Amniotic epithelial cell (primary cell): ENCODE measurements at places on chromosomes 7 and 10.

DNA sequence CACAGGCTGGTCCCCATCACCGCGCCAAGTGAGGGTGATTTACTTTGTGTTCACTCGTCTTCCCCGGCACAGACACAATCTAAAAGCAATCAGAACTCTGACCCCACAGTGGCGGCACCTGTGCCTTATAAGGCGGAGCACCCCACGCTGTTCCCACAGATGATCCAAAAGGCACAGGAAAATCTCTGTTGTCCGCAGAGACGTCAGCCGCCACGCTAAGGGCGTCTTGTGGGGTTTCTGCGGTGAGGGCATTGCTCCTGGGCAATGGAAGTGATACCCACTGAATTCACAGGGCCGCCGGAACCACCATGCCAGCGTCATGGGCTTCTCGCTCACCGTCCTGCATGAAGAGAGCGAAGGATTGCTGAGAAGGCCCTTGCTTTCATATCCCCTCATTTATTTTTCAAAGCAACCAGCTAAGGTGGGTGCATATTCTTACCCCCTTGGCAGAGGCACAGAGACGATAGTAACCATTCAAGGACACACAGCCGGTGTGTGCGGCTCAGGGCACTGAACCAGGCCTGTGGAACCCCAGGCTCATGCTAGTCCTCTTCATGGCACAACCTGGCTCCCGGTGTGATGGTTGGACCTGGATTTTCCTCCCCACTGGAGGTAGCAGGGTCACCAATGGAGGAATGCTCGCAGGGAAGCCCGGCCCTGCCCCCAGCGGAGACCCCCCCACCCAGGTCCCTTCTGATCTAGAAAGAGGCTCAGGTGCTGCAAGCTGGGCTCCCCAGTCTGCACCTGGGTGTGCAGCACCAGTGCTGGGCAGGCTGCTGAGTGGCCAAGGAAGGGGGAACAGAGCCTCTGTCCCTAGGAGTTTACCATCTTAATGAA lies 279.0 kb downstream of the TCERG1L start:
- DNase-seq, result no peak

DNA sequence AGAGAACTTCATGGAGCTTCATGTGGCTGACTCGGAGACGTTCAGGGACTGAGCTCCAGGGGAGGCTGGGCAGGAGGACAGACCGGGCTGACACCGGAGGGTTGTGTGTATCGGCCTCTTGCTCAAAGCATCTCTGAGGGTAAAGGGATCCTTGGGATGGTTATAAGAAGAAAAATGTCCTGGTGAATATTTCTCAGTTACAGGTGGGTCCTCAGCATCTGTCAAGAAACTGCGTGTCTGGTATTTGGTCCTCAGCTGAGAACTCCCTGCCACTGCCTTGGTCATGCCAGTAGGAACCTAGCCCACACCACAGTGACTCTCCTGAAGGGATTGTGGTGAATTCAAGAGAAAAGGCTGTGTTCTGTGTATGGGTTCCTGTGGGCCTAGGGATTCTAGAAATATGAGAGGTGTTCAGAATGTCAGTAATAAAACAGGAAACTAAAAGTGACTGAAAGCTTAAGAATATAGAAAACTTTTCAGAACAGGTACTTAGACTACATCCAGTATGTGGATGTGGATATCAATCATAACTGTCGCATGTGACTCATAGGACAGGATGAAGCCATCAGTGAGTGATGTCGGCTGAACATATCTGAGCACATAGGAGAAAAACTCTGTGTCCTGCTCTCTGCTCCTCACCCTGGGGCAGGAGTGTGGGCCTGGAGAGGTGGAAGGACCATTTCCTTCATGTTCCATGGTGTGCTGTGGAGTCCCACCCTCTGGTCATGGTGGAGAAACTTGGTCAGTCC lies 28.4 kb downstream of the MBL2 start:
- DNase-seq, result peak; percentile 37

GRCh38 chr10:118027397-118027796 lies 19.3 kb downstream of the RAB11FIP2 start:
- no peak for DNase-seq

DNA sequence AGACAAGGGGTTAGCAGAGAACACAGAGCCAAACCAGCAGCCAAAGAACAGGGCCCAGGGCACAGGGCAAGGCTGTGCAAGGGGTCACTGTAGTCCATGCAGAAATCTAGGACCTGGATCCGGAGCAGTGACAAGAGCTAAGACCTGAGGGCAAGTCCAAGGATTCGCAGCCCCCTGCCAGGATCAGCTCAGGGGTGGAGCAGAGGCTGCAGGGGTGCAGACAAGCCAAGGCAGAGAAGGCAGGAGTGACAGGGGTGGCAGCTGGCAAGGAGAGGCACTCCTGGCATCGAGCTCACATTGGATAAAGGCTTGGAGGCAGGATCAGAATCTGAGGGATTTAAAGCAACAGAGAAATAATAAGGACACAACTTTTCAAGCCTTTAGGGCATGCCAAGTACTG lies 80.7 kb upstream of the NANOS1 start:
- DNase-seq, result no peak

- no peak for DNase-seq
These were observed 601.3 kb upstream of the GHITM start for GRCh38 chr10:83538047-83538446.

DNA sequence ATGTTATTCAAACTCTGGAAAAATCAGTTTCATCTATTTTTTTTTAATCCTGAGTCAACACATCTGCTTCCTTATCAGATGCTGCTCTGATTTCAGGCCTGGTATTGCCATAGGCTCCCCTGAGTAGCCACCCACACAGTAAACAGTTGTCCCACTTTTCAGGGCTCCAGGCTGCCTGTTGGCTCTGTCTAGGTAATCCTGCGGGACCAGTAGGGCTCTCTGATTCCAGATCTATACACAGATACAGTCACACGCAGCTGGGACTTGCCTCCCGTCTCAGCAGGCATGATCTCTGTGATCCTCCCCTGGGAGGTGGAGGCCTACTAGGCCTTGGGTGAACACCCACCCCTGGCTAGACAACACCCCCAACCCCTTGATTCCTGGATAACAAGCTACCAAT lies 206.1 kb downstream of the CREB5 start:
- DNase-seq, result no peak

GRCh38 chr10:65365878-65366277 lies 1560.0 kb upstream of the LRRTM3 start:
- no peak for DNase-seq

- no peak for DNase-seq
These were observed 47.0 kb downstream of the CLRN3 start for GRCh38 chr10:127845756-127846155.

GRCh38 chr10:125079091-125079600 lies 81.2 kb downstream of the CTBP2 start:
- no peak for DNase-seq

DNA sequence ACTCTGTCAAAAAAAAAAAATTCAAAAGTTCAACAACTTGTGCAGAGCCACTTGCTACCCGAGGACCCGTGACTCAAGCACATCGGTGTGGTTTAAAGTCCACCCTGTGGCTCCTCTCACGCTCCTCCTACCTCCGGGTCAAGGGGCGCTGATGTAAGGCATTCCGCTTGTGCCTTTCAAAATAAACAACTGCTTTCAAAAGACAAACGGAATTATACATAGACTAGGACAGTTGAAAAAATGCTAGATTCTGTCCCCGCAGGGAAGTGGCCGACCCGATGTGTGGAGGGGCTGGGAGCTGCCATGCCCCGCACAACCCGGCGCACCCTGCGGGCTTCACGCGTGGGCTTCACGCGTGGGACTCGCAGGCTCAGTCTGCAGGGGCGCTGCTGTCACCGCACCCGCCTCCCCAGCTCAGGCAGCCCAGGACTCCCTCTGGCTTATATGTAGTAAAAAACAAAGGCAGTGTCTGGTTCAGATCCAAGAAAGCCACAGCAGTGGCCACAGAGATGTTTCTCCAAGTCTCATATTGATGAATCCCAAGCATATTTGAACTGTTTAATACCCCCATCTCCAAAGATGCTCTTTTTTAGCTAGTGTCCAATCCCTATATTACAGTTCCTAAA lies 239.7 kb upstream of the INHBA start:
- peak; percentile 64 for DNase-seq

DNA sequence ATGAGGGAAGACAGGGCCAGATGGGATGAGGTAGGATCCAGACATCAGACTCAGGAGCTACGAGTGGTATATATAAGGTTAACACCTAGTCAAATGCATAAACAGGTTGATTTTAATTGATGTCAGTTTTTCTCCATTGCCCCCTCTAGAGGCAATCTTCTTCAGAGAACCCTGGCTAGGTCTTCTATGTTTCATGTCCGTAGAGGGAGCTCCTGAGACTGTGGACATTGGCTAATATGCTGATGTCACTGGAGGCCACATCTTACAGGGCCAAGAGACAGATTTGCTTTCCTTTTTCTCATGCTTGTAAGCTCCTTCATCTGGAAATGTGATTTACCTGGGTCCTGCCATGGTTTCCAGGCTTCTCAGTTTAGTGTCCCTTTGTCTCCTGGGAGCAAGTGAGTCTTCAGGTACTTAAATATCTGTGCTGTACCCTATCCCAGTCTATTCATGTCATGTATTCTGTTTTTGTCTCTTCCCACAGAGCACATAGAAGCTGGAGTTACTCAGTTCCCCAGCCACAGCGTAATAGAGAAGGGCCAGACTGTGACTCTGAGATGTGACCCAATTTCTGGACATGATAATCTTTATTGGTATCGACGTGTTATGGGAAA lies 161.6 kb upstream of the PRSS1 start:
- peak; percentile 82 for DNase-seq

GRCh38 chr7:158676906-158677305 lies 27.7 kb downstream of the NCAPG2 start:
- DNase-seq, result peak; percentile 32

DNA sequence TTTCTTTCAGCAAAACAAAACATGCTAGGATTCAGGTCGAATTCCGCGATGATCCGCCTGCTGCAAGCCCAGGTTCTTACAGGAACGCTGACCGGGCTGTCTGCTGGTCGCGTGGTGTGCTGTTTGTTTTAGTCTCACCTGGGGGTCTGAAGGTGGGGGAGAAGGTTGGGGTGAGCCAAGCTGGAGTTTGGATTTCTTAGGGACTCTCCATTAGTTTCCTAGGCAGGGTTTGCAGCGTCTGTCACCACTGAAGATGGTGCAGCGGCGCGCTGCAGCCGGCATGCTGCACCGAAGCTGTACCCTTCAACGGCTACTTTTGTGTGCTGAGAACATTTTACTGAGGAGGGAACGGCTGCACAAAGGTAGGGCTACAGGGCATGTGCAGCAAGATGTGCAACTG lies 48.7 kb downstream of the GCC1 start:
- no peak for DNase-seq

GRCh38 chr7:48741545-48741944 lies 182.8 kb upstream of the CDC14C start:
- no peak for DNase-seq

DNA sequence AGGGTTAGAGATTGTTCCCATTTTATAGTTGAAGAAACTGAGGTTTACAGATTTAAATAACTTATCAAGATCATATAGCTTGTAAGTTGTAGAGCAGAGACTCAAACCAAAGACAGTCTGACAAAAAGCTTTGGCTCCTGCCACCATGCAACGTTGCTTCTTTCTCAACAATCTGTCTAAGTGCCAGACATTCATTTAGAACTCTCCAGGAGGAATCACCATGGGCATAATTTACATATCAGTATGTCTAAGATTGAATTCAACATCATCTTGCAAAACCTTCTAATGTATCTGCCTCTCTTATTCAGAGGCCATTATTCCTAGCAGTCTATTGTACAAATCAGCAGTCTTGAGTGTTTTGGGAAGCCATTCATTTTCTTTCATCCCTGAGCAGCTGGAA lies 163.5 kb upstream of the PLXDC2 start:
- peak; percentile 17 for DNase-seq

DNA sequence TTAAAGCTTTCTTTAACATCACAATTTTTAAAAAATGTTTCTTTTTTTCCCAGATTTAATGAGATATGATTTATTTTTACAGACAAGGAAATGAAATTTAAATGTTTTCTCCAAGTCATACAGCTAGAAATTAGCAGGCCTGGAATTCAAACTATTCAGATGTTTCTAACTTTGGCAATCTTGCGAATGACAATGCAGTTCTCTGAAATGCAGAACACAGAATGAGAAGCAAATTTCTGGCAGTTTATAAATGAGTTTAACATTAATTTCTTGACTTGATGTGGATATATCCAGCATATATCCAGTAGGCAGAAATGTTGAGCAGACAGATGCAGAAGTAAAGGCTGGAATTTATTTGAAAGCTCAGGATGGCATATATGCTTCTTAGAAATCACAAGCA lies 227.5 kb downstream of the THSD7A start:
- DNase-seq, result peak; percentile 42

- DNase-seq, result no peak
These were observed 128.6 kb downstream of the SKIDA1 start for GRCh38 chr10:21396889-21397288.

DNA sequence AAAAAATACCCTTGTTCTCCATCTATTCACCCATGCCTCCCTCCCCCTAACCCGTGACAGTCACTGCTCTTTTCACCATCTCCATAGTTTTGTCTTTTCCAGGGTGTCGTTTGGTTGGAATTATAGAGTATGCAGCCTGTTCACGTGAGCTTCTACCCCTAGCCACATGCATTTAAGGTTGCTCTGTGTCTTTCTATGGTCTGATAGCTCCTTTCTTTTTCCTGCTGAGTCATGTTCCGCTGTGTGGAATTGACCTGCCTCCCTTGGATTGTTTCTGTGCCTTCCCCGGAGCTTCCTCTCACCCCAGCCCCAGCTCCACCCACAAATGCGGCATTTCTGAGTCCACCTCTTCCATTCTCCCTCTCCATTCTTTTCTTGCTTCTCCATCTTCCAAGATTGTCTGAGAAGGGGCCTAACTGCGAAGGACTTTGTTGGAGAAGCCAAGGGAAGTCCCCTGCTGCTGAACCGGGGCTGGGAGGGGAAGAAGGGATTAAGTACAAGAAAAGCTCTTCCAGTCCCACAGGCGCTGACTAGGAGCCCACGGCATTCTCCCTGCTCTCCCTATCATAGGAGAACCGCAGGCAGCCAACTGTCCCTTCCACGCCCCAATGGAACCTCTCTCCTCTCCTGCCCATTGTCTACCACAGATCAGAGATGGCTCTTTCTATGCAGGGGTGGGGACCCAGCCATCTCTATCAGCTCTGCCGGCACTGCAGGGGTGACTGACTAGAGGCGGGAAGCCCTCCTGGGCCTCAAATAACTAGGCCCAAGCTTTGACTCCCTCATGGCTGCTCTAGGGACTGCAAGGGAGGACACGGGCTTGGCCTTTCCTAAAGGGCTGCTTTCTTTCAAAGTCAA lies 87.5 kb upstream of the ANLN start:
- DNase-seq, result no peak

- no peak for DNase-seq
These were observed 590.2 kb downstream of the MAGI2 start for GRCh38 chr7:78863281-78863680.

DNA sequence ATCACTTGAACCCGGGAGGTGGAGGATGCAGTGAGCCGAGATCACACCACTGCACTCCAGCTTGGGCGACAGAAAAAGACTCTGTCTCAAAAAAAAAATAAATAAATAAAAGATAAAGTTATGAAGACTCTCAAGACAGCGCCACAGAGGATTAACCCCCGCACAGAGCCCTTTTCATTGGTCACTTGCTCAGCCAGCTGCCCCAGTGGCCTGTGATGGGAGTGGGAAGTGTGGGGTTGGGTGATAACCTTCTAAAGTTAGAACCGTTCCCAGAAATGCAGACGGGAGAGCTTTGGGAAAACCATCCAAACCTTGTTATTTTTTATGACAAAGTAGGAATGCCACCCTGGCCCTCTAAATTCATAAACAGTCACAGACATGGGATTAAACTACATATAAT lies 57.4 kb downstream of the PARP12 start:
- no peak for DNase-seq

- peak; percentile 48 for DNase-seq
These were observed 334 bp downstream of the ZNF800 start for GRCh38 chr7:127392182-127392565.
